ENCODE measurements at places on chromosomes 5 and 9.

- DNase-seq, result no peak
Observed at GRCh38 chr5:130605234-130605633, 559.8 kb downstream of the HINT1 start.

DNA sequence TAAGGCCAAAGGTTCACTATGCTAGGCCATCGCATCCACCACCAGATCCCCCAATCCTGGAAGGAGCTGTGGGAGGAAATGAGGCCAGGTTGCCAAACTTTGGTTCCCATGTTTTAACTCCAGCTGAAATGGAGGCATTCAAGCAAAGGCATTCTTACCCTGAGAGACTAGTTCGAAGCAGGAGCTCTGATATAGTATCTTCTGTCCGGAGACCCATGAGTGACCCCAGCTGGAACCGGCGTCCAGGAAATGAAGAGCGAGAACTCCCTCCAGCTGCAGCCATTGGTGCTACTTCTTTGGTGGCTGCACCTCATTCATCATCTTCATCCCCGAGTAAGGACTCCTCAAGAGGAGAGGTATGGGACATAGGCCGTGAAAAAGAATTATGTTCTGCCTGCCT lies 75.6 kb downstream of the GAPVD1 start:
- no peak for DNase-seq

- DNase-seq, result no peak
Observed at GRCh38 chr9:69181908-69182353, 7.9 kb downstream of the TJP2 start.

DNA sequence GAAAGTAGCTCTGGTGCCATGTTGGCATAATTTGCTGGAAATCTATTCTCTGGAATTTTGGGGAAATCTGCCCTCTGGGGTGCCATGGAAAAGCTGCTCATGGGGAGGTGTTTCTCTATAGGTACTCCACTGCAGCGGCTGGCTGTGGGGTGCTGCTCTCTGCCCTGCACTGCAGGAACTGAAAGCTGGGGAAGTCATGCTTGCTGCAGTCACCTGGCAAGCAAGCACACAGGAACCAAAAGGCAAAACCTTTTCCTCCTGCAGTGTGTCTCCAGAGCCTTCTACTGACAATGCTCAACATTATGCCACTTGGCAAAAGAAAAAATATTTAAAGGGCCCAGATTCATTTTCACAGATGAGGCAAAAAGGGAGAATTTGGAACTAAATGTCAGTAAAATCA lies 25.8 kb upstream of the CARNMT1 start:
- no peak for DNase-seq

DNA sequence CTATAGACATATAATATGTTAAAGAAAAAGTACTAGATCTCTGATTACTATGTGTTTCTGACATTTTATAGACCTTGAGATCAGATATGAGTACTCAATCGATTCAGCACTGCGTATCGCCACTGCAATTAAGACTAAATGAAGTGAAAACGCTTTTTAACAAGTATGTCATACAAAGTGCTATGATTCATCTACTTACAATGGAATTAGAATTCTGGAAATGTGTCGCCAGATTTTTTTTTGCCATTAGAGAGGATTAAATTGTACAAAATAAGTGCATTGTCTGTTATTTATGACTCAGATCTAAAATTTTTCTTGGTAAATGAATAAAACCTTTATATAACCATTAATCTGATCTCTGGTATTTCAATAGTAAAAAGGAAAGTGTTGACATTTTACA lies 20.0 kb upstream of the AGGF1 start:
- no peak for DNase-seq

DNA sequence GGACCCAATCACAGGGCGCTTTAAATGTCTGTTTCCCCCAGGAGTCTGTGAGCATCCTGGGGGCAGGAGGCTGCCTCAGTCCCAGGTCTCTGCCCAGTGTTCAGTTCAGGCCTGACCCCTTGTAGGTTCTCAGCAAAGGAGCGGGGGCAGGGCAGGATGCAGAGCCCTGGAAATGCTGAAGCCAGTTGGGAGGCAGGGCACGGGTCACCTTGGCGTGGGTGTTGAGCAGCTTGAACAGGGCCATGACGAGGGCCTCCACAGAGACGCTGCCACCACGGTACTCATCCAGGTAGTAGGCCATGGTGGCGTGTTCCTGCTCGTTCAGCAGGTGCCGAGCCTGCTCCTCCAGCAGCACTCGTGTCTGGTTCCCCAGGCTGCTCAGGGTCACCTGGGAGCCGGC lies 36.3 kb upstream of the AKNA start:
- no peak for DNase-seq

- no peak for DNase-seq
Observed at GRCh38 chr9:71814815-71815214, 46.5 kb upstream of the CEMIP2 start.

DNA sequence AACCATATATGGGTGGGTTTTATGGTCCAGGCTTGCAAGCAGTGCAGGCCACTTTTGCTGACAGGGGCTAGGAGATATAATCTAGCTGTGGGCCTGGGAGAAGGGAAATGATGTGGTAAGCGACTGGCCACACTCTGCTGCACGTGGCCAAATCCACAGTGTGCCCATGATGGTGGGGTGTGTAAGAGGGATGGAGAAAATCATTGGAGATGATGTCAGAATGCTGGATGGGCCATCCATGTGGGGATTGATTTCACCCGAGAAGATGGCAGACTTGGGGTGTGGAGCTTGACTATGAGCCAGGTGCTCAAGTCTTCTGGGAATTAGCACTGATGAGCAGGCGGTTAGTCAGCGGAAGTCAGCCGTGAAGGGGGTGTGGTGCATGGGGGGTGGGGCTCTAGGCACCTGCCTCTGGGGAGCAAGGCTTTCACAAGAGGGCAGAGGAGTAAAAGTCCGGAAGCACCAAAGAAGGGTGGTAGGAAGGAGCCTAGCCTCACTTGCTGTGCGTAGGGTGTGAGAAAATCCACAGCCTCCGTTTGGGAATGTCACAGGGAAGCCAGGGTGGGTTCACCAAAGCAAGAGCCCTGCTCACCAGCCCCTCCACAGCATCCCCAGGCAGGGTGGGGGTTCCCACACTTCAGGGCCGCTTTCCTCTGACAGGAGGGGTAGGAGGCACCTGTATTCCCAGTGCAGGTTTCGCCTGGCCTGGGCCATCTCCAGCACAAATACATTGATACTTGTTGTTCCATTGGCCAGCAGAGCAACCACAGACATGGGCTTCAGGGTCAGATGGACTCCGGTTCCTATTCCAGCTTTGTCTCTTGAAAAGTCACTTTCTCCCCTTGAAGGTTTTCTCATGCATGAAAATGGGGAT lies 44.5 kb upstream of the ANGPTL2 start:
- DNase-seq, result no peak

GRCh38 chr9:112605518-112605917 lies 112.4 kb downstream of the INIP start:
- no peak for DNase-seq

- no peak for DNase-seq
Observed at GRCh38 chr5:87229780-87230179, 37.9 kb upstream of the RASA1 start.

- DNase-seq, result no peak
Observed at GRCh38 chr5:147743678-147744374, 38.7 kb downstream of the JAKMIP2 start.

GRCh38 chr5:470961-471749 lies 28.2 kb downstream of the EXOC3 start:
- no peak for DNase-seq

DNA sequence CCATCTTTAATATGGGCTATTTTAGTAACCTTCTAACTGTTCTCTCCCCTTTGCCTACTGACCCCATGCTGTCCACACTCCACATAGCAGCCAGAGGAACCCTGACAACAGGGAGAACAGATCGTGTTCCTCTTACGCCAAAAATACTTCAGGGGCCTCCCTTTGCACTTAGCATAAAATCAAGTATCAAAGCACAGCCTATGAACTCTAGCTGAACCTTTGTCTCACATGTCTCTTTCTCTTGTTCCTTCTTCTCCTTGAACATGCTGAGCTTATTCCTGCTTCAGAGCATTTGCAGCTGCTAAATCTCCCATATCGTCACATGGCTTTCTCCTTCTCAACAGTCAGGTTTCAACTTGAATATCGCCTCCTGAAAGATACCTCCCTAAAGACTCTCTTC lies 698.8 kb upstream of the C9orf72 start:
- DNase-seq, result no peak

DNA sequence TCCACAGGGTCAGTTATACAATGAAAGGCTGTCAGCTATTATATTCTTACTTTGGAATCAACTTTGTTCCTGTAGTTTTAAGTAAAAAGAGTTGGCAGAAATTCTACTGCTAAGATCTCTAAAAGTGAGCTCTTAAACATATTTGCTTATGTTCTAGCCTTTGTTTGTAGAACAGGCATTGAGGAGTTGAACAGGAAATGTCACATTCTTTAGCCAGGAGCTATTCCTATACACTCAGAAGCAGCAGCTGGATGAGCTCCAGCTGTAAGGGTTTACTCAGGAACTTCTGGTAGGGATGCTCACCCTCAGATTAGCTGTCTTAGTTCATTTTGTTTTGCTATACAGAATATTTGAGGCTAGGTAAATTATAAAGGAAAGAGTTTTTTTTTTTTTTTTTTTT lies 22.4 kb upstream of the SPINK14 start:
- no peak for DNase-seq

DNA sequence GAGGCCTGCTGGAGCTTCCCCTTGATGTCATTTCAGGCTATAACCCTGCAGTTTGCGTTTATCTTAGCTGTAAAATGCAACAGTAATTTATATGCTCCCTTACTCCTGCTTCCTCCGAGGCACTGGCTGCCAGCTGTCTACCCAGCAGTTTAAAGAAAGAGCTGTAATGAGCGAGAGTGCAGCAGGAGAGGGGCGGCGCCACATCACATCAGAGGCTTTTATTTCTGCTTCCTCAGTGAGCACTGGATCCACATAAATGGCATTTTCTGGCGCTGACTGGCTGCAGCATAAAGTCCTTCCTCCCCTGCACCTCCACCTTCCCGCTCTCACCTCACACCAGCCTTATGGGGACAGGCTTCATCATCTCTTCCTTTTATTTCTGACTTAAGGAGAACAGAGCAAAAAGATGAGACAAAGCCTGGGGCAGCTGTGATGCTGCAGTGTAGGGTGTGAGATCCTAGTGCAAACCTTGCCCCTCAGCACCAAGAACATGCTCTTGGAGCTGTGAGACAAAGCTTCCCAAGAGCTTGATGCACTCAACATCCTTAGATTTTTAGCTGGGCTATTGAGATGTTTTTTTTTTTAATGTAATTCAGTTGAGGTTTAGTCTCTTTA lies 829.6 kb upstream of the ZNF608 start:
- DNase-seq, result no peak

DNA sequence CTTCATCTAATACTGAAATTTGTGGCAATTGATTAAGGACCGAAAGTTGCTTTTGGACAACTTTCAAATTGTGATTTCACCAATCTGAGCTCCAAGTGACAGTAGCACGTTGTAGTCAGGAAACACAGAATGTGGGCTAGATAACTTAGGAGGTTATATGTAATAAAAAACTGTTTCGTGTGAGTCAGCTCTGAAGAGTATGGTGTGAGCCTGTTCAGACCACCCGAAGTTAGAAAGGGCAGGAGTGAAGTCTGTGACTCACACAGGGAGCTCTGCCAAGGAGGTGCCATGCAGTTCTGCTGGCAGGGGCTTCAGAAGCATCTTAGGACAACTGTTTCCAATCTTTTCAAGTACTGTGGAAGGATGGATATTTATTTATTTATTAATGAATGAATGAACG lies 16.4 kb upstream of the ZBTB34 start:
- no peak for DNase-seq

DNA sequence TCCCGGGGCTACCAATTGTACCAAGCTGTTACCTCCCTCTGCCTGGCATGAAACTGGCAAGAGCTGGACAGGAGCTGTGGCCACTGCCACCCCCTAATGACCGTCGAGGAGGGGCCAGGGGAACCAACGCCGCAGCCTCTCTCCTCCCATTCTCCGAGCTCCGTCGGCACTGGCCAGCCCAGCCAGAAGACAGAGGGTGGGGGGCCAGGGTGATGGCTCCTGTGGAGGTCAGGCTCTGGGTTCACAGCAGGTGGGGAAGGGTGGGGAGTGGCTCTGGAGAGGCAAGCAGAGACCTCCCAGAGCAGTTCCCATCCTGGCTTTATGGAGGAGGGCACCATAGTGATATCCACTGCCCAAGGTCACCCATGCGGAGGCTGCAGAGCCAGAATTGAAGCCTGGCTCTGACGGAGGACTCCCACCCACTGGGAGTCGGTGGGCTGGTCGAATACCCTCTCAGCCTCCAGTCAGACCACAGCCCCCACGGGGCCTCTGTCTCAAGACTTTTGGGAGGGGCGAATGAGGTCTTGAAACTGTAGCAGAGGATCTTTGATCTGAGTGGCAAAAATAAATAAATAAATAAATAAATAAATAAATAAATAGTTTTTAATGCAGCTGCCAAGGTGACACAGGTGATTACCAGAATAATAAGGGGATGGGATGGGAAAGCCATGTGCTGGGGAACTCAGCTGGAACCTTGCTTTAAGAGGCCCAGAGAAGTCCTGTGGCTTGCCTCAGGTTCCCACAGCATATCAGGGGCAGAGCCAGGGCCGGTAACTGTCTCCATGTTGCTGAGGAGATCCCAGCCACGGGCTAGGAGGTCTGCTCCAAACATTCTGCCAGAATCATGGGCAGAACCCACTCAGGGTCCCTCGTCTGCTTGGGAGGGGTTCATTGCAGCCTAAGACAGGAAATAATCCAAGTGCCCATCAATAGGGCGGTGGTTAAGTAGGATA lies 42.5 kb upstream of the NEURL1B start:
- no peak for DNase-seq

DNA sequence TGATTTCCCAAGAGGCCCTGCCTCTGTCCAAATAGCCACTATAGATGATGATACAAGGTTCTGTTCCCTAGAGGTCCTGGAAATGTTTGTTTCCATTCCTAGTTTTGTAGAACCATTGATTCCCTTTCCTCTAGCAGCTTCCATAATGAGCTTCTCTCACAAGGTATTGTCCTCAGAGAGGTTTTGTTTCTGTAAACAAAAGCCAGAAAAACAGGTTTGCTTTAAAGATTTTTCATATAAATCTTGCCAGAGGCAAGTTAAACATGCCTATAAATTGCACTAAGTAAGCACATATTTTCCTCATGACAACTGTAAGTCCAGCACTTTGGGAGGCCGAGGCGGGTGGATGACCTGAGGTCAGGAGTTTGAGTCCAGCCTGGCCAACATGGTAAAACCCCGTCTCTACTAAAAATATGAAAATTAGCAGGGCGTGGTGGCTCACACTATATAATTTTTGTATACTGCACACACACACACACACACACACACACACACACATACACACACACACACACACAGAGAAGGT lies 1787.7 kb downstream of the EFNA5 start:
- DNase-seq, result no peak

- no peak for DNase-seq
Observed at GRCh38 chr9:92749934-92750315, 14.7 kb downstream of the BICD2 start.

Measured in activated CD4-positive, alpha-beta T cell treated with anti-CD3 and anti-CD28 coated beads for 4 hours (primary cell).